Stimulated activated CD8-positive, alpha-beta memory T cell treated with anti-CD3 and anti-CD28 coated beads, Interleukin-15, amount 100 ng/mL, for 24 hours (primary cell): ENCODE measurements at places on chromosomes 11 and 22.

DNA sequence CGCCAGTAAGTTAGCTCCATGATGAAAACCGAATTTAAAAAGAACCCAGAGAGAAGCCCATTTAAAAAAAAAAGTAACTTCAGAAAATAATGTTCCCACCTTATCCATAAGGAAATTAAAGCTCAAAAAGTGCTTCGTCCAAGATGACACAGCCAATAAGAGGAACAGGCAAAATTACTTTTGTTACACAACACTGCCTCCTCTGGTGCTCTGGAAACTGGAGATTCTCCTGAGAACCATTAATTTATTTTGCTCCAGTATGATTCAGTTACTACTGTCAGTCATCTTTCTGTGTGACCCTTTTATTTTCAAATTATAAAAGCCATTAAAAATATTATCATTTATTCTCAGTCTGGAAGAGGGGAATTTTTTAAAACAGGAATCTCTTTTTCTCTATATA is 2.0 kb downstream of the IFT27 start:
- no peak for DNase-seq

DNA sequence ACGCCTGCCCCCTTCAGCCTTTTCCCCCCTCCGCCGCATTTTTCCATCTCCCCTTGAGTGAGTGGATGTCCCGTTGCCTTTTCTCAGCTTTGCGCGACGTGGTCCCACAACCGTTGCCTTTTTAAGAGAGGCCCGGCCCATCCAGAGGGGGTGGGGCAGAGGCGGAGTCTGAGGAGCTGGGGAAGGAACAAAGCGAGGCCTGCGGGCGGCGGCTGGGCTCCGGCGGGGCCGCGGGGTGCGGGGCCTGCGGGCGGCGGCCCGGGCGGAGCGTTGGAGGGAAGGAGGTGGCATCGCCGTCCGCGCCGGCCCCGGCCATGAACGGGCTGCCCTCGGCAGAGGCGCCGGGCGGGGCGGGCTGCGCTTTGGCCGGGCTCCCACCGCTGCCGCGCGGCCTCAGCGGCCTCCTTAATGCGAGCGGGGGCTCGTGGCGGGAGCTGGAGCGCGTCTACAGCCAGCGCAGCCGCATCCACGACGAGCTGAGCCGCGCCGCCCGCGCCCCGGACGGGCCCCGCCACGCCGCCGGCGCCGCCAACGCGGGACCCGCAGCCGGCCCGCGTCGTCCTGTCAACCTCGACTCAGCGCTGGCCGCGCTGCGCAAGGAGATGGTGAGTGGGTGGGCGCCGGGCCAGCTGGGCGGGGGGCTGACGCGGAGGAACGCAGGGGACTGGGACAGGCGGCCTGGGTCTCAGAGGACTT is at the start of gene FAM89B:
Gene FAM89B (plus strand): TSS at position 183 of the 696 bp plus-strand sequence. CDS start 132 bp downstream, at position 315.
- DNase-seq, result peak; percentile 63

DNA sequence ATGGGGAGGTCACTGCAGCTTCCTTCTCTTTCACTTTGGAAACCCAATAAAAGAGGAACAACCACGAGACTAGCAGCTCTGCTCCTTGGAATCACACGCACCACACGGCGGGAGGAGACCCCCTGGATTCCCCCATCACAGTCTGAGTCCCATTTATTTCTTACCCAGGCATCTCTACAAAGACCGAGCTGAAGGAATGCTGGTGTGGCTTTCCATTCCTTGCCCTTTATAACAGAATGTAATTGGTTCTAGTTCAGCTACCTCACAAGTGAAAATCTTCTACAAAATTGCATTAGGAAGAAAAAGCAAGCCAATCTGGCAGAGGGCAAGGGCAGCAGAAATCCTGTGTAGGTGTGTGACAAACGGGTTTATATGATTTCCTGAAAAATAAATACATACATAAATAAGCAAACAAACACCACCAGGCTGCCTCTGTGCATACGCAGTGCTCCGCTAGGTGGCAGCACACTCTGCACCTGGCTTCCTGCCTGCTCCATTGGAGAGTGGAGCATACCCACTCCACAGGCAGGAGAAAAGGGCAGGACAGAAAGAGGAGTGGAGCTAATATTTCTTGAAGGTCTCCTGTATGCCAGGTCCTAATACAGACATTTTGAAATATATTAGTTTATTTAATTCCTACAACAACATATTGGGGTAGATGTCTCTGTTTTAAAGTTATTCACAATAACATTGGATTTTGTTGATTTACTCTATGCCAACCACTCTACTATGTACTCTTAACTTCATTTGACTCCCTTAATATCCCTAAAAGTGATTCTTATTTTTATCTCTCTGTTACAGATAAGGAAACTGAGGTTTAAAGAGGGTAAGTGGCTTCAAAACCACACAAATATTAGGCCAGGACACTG is 673.1 kb downstream of the KCNA4 start:
- DNase-seq, result no peak

GRCh38 chr11:2406451-2406850 is 5.9 kb downstream of the TSSC4 start:
- DNase-seq, result no peak

DNA sequence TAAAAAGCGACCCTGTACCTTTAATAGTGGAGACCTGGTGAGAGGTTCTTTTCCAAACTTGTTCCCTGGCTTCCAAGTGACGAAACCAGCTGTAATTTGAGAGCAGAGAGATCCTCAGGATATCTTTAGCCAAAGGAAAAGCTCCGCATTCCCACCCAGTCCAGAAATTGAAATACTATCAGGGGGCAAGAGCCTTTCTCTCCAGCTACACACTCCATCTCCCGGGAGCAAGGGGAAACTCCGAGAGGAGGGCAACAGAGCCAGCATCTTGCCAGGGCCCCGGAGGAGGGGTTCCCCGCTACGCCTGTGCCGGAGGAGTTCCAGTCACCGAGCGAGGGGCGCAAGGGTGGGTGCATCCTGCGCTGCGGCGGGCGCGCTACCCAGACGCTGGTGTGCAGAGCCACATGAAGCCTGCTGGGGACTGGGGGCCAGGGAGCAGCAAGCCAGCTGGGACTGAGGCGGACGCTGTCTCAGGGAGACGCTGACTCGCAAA is at the start of gene FIBIN:
Gene FIBIN (plus strand): TSS at position 148 of the 493 bp plus-strand sequence. CDS start 415 bp downstream, outside the sequence.
- no peak for DNase-seq

GRCh38 chr11:12175694-12176241 is 65.4 kb downstream of the MICAL2 start:
- no peak for DNase-seq

DNA sequence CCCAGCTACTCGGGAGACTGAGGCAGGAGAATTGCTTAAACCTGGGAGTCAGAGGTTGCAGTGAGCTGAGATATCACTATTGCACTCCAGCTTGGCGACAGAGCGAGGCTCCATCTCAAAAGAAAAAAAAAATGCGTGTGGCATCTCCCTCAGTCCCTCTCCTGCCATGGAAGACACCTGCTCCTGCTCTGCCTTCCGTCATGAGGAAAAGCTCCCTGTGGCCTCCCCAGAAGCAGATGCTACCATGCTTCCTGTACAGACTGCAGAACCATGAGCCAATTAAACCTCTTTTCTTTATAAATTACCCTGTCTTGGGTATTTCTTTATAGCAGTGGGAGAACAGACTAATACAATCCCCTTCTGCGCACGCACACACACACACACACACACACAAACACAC is 249.4 kb downstream of the MN1 start:
- no peak for DNase-seq

- DNase-seq, result no peak
Measured at GRCh38 chr11:116117331-116118137, 613.3 kb upstream of the CADM1 start.

DNA sequence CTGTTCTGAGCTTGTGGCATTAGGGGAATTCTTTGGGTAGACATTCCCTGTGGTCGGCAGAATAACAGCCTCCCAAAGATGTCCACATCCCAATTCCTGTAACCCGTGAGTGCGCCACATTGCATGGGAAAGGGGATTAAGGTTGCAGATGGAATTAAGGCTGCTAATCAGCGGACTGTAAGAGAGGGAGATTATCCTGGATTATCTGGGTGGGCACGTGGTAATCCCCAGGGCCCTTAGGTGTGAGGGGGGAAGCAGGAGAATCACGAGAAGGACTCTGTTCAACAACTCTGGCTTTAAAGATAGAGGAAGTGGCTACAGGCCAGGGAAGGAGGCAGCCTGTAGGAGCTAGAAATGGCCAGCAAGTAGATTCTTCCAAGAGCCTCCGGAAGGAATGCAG is 16.0 kb downstream of the CACNG2 start:
- DNase-seq, result no peak

- no peak for DNase-seq
Measured at GRCh38 chr11:6746626-6747025, 25.1 kb downstream of the OR2AG2 start.

- DNase-seq, result no peak
Measured at GRCh38 chr11:130523609-130524008, 75.2 kb downstream of the ADAMTS15 start.

GRCh38 chr11:110955776-110956175 is 243.5 kb upstream of the ARHGAP20 start:
- DNase-seq, result no peak

DNA sequence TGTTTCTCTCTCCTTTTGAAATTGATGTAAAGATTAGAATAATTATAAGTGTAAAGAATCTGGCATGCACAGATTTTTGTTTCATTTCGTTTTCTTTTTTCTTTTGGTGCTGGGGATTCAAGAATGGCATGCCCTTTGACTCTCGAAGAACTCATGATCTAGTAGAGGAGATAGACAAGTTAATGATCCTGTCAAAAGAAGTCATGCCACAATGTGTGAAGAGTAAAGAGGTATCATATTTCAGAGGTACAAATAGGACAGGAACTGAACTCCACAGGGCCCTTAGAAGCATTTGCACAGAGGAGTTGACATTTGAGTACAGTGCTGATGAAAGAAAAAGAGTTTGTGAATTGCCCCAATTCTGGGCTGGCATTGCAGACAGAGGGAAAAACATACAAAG is 708.0 kb upstream of the ARHGAP42 start:
- DNase-seq, result no peak

GRCh38 chr11:4482445-4482844 is at the start of gene OR52K1:
Gene OR52K1 (plus strand): TSS chr11:4482646. CDS start chr11:4488901, 6,255 bp downstream.
- no peak for DNase-seq

DNA sequence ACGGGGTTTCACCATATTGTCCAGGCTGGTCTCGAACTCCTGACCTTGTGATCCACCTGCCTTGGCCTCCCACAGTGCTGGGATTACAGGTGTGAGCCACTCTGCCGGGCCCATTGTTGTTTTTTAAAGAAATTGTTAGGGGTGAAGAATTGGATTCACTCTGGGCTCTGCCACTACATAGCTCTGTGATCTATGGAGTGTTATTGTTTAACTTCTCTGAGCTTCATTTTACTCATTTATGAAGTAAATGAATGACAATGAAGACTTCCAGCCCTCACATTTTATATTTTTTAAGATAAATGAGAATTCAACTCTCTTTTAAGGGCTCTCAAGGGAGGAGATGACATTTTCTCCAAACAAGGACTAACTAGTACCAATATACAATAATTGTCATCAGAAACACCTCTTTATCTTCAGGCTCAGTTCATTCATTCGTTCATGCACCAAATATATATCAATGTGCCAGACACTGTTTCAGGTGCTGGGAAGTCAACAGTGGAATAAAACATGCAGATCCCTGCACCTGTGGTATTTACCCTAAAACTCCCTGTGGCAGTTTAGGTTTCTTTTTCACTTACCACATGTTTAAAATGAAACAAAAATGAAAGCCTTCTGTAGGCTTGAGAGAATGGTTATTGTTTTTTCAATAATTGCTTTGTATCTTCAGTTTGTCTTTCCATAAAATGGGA is 23.5 kb upstream of the GRAMD1B start:
- DNase-seq, result no peak

DNA sequence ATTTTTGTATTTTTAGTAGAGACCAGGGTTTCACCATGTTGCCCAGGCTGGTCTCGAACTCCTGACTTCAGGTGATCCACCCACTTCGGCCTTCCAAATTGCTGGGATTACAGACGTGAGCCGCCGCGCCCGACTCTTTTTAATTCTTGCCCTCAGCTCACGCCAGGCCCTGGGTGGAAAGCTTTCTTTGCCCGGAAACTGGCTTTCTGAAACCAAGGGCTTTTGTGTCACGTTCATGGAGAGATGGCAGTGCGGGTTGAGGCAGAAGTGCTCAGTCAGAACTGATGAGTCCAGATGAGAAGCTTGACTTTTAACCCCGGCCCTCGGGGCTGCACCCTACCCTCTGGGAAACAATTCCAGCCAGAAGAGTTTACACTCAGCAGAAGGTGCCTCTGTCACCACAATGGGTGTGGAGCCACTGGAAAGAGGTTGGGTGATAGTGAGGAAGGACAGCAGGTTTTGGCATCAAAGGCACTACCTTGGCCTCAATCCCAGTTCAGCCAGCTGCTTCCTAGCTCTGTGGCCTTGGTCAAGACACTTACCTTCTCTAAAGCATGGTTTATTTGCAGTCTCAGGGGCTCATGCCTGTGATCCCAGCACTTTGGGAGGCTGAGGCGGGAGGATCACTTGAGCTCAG is 890 bp upstream of the ARFGAP3 start:
- DNase-seq, result no peak

DNA sequence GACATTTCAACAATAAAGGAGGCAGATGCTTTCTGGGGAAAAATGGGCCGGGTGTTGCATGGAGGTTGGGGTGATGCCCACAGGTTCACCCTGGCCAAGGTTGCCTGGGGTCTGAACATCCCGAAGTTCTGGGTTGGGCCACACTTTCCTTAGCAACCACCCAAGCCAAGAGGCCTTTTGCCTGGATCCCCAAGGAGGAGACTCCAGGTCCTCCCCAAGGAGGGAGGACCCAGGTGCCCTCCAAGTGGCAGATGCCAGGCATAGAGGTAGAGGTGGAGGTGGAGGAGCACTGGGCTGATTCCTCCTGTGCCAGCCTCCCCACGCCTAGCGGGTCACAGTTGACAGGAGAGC is 1.2 kb downstream of the CYB5R3 start:
- no peak for DNase-seq

GRCh38 chr11:117618982-117619355 is 178.0 kb downstream of the DSCAML1 start:
- DNase-seq, result no peak

GRCh38 chr22:28001171-28001835 is 82.2 kb upstream of the PITPNB start:
- no peak for DNase-seq

DNA sequence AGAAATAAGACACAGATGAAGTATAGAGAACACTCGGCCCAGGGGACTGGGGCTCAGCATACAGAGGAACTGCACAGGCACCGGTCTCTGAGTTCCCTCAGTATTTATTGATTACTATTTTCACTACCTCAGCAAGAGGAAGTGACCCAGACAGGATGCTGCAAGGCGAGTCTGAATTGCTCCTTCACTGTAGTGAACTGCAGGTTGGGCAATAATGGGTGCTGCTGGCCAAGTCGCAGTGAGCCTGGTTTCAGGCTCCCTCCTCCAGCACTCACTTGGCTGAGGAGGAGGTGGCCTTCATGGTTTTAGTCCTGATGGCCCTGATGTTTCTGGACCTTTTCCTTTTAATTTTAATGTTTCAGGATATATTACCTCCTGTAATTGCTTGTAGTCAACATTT is 10.4 kb downstream of the OR52K2 start:
- DNase-seq, result no peak

DNA sequence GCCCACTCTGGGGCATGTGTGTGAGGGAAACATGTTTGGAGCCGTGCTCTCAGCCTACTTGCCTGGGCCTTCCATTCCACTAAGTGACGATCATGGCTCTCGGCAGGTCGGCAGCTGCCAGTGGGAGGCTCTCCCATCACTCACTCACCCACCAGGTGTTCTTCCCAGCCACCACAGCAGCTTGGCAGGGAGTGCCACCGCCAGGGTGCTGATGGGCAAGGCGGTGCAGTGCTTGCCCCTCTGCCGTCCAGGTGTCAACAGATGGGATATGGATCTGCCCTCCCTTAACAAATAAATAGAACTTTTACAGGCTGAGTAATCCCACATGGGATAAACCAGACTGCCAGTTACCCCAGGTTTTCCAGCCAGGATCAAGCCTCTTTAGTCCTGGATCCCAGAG is 205.5 kb upstream of the TMEM45B start:
- no peak for DNase-seq

- no peak for DNase-seq
Measured at GRCh38 chr11:121091492-121092152, 9.4 kb upstream of the TECTA start.
